ENCODE measurements at places on chromosomes 3 and 15.
A peak's percentile ranks its signal among the peaks of the same experiment; 100 is the strongest.

- no peak for DNase-seq
Observed at GRCh38 chr15:80620931-80621330, 74.2 kb upstream of the ABHD17C start.

DNA sequence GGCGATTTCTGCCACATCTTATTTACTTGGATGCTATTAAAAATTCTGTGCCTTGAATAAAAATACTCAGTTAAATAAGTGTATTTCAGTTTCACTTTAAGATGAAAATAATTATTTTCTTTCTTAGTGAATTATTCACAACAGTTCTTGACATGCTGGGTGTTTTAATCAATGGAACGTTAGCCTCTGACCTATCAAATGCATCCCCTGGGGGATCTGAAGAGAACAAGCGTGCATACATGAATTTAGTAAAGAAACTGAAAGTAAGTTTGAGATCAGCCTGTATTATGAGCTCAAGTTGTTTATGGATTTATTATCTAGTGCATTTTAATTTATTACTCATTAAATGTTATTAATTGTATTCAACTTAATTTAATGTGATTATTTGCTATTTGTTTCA is 597 bp downstream of the P2RY12 start:
- peak; percentile 12 for DNase-seq

GRCh38 chr3:66431494-66431893 is 69.3 kb downstream of the LRIG1 start:
- peak; percentile 61 for DNase-seq

GRCh38 chr3:76134166-76134565 is 348.8 kb upstream of the ZNF717 start:
- DNase-seq, result no peak

DNA sequence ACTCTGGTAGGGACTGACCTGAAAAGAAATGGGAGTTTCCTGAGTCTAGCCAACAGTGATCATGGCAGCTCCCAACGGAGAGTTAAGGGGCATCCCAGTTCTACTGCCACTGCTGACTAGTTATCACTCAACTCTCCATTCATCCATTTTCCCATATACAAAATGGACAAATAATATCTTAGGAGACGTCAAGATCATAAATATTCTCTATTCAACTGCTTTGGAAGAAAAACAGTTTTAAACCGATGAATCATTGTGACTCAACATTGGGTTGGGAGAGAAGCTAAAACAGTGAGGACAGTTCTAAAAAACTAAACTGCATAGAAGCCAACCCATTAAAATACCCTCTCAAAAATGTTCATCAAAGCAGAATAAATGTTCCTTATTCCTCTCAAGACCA is 57.6 kb upstream of the CHRM5 start:
- DNase-seq, result peak; percentile 47

DNA sequence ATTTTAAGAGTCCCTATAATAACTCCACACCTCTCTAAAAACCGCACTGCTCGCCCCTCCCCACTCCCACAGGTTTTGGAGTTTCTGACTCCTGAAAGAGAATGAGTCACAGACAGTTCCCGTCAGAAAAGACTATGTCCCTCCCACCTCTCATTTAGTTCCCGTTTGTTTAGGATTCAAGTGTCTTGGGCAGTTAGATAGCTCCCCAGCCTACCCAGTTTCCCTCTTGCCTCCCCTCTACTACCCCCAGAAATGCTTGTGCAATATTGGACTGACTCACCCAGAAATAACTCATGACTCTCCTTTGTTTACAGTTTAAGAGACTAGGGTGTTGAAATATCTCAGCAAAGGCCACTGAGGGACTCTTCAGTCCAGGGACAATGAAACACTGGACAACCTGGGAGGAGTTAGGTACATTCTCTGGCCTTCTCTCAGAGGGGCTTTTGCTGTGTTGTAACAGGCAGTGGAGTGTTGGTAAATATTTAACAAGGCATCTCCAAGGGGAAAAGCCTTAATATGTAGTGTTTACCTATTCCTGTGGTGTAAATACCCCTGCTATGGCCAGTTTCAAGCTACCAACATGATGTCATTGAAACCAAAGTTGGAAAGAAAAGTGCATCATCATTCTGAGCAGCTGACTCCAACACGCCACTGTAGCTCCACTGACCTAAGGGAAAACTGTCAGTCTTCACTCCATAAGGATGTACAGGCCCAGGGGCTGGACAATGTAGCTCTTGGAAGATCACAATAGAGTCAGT is 96.1 kb upstream of the CHD2 start:
- peak; percentile 87 for DNase-seq

DNA sequence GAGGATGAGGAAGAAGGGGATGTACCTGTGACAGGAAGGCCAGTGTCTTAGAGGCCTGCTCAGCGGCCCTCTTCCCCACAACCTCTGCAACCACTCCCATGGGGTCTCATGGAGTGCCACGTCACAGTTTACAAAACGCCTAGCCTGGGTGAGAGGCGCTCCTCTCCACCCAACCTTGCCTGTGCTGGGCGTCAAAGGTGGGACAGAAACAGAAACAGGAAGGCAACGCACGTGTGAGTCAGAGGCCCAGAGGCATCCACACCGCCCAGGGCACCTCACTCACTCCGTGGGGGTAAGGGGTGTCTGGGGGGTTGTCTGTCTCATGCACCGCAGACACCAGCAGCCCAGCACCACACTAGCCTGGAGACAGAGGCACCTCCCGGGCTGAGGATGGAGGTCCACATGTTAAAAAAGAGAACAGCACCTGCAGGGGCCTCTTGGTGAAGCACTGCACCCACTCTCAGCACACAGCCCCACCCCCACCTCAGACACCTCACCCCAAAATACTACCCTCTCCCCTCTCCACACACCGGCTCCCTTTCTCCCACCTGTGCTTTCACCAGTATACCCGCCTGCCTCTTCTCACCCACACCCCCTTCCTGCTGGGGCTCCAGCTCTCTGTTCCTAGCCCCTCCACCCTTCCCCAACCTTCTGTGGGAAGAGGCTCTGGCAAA is 4.7 kb upstream of the CALML4 start:
- no peak for DNase-seq

- DNase-seq, result no peak
Observed at GRCh38 chr15:97684249-97684648, 276.3 kb upstream of the ARRDC4 start.

GRCh38 chr3:10336761-10337160 is 15.8 kb upstream of the SEC13 start:
- no peak for DNase-seq

- DNase-seq, result no peak
Observed at GRCh38 chr3:7484636-7485035, 623.7 kb downstream of the GRM7 start.

- DNase-seq, result no peak
Observed at GRCh38 chr3:102124282-102124681, 275.0 kb downstream of the NFKBIZ start.

Data from GM03348 (cell line).